ENCODE measurements at places on chromosomes 1 and 21. TPM values are rescaled to one million over a fixed set of nuclear protein-coding genes. Genes with fewer than 3 reads are reported as not detected.

DNA sequence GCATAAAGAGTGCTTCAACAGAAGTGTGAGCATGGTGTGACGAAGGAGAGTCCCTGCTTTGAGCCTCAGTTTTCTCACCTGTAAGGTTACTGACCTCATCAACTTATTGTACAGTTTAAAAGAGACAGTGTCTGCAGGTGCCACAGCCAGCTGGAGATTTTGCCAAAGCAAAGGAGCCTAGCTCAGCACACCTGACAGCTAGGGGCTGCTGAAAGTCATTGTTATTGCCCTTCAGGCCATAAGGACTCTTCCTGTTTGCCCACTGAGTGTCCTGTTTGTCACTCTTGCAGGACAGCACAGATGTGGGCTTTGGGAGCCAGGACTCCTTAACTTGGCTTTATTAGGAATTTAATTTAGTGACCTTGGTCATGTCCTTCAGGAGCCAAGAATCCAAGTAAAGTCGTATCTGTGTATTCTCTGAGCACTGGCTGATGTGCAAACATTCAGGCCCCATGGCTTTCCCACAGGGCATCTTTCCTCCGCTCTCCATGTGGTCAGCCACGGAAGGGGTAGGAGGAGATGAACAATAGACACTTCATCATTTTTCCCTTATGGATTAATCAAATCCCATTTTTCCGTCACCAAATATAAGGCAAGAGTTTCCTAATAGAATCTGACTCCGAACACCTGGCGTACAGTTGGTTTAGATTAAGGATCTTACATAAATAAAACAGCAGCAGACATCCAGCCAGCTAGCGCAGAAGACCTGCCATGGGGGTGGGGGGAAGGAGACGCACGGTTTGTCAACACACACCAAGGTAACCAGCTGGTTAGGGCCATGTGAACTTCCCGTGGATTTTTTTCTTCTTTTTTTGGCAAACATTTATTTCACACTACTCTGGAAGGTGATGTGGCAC is 43.1 kb upstream of the KANK4 start:
- H3K36me3 ChIP-seq = no peaks in the 10 kb centered on the region
- DNase-seq = peak; percentile 89
- no peaks in the 10 kb centered on the region for H3K27me3 ChIP-seq
- peaks cover 37% of the 10 kb centered on the region for H3K4me1 ChIP-seq

GRCh38 chr1:178652506-178653490 is 72.2 kb upstream of the RALGPS2 start:
- no peak overlapping the region for H3K27ac ChIP-seq
- no peak for DNase-seq
- no peaks in the 10 kb centered on the region for H3K36me3 ChIP-seq
- H3K4me1 ChIP-seq = peaks cover 7% of the 10 kb centered on the region
- no peaks in the 10 kb centered on the region for H3K27me3 ChIP-seq

DNA sequence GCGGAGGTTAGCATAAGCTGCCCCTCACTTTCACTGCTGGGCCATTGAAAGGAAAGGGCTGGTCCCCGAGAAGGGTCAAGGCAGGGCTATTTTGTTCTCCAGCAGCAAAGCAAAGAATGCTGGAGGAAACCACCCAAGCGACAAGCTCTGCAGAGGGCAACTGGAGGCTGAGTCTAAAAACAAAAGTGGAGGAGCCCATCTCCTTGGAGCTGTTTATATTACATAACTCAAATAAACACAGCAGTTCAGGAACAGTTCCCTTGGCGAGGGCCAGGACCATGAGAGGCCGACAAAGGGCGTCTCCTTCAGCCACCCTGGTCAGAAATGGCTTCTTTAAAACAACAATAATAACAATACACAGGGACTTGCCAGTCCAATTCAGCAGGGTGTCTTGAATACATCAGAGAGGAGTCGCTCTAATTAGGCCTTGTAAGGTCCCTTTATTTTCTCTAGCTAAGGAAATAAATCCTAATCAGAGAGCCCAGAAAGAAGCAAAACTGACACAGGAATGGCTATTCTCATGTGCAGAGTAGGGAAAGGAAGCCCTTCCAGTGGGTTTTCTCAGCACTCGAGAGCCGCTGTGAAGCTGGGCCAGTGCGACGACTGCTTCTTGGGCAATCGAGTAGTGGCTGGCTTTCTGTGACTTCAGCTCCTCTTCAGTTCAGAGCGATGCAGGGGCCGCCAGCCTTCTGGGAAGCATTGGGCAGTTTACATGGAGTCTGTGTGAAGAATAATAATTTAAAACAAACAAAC is 57.0 kb upstream of the TARBP1 start:
- H3K27ac ChIP-seq = no peak overlapping the region
- H3K4me1 ChIP-seq = peaks cover 8% of the 10 kb centered on the region
- DNase-seq = peak; percentile 15
- no peaks in the 10 kb centered on the region for H3K36me3 ChIP-seq
- no peak overlapping the region for H3K4me3 ChIP-seq
- no peaks in the 10 kb centered on the region for H3K27me3 ChIP-seq

DNA sequence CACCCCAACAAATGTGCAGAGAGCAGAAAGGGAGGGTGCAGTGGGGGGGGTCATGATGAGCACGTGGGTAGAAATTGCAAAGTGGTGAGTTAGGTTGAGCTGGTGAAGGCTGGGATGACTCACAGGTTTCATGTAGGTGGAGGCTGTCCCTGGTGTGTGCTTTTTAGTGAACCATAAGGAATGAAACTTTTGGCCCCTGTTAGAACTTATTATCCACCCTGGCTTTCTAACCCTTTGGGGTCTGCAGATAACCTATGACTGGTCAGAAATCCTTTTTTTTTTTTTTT is 46.9 kb downstream of the DOP1B start:
- H3K4me3 ChIP-seq = no peak overlapping the region
- H3K27ac ChIP-seq = no peak overlapping the region
- H3K36me3 ChIP-seq = no peaks in the 10 kb centered on the region
- no peaks in the 10 kb centered on the region for H3K4me1 ChIP-seq
- H3K27me3 ChIP-seq = no peaks in the 10 kb centered on the region
- DNase-seq = no peak

DNA sequence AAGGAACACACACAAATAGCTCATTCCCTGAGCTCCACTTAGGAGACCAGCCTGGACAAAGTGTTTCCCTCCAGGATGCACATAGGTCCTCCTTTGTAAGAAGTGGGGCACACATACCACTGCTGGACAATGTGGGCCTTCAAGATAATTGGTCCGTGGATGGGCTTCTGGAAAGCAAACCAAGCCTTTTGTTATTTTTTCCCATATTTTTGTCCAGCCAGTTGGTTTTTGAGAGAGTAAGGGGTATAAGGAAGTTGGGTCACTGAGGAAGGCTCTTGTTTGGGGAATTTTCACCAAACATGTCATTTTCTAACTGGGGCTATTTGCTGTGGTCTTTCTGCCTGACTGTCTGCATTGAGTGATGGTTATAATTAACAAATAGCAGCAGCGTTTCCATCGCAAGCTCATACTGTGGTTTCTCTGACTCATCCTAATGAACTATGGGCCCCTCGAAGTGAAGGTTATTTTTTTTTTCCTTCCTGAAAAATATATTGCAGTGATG is 306.3 kb upstream of the DUSP10 start:
- no peaks in the 10 kb centered on the region for H3K36me3 ChIP-seq
- DNase-seq = no peak

GRCh38 chr21:33998402-33998801 is 75.0 kb upstream of the MRPS6 start:
- no peak overlapping the region for H3K27ac ChIP-seq
- no peak for DNase-seq
- no peak overlapping the region for H3K4me3 ChIP-seq
- no peaks in the 10 kb centered on the region for H3K36me3 ChIP-seq
- H3K4me1 ChIP-seq = no peaks in the 10 kb centered on the region

- H3K4me3 ChIP-seq = no peak overlapping the region
- DNase-seq = no peak
- peaks cover 14% of the 10 kb centered on the region for H3K4me1 ChIP-seq
- H3K27ac ChIP-seq = no peak overlapping the region
- H3K36me3 ChIP-seq = no peaks in the 10 kb centered on the region
- H3K27me3 ChIP-seq = no peaks in the 10 kb centered on the region
Measured at GRCh38 chr1:227951624-227952373, 4.1 kb upstream of the WNT9A start.

GRCh38 chr1:202213361-202214088 is 19.9 kb downstream of the LGR6 start:
- H3K4me3 ChIP-seq = peak overlapping the region; percentile 14
- H3K36me3 ChIP-seq = no peaks in the 10 kb centered on the region
- H3K27me3 ChIP-seq = peaks cover 23% of the 10 kb centered on the region
- no peak overlapping the region for H3K27ac ChIP-seq
- no peak for DNase-seq
- no peaks in the 10 kb centered on the region for H3K4me1 ChIP-seq

GRCh38 chr1:158102881-158103674 is 77.6 kb upstream of the CD1D start:
- no peak for DNase-seq
- H3K36me3 ChIP-seq = no peaks in the 10 kb centered on the region
- H3K27me3 ChIP-seq = no peaks in the 10 kb centered on the region
- no peaks in the 10 kb centered on the region for H3K4me1 ChIP-seq
- H3K4me3 ChIP-seq = no peak overlapping the region
- no peak overlapping the region for H3K27ac ChIP-seq

- H3K27ac ChIP-seq = no peak overlapping the region
- no peaks in the 10 kb centered on the region for H3K27me3 ChIP-seq
- no peaks in the 10 kb centered on the region for H3K4me1 ChIP-seq
- H3K36me3 ChIP-seq = peaks cover 6% of the 10 kb centered on the region
- no peak overlapping the region for H3K4me3 ChIP-seq
Measured at GRCh38 chr1:178921499-178921898, 50.6 kb upstream of the ANGPTL1 start.

CHRM3 gene
- total RNA-seq = 0.47 TPM

TMEM79 gene
- total RNA-seq = 2.6 TPM

DNASE2B gene
- not detected for total RNA-seq

SH2D2A gene
- total RNA-seq = 0.30 TPM

BRDT gene
- total RNA-seq = not detected

PRXL2B gene
- total RNA-seq = 22.5 TPM

All from SJCRH30 (cell line).